ENCODE measurements at places on chromosomes 16 and 17.

- no peak for DNase-seq
Observed at GRCh38 chr16:3063625-3064386, 1.6 kb upstream of the IL32 start.

DNA sequence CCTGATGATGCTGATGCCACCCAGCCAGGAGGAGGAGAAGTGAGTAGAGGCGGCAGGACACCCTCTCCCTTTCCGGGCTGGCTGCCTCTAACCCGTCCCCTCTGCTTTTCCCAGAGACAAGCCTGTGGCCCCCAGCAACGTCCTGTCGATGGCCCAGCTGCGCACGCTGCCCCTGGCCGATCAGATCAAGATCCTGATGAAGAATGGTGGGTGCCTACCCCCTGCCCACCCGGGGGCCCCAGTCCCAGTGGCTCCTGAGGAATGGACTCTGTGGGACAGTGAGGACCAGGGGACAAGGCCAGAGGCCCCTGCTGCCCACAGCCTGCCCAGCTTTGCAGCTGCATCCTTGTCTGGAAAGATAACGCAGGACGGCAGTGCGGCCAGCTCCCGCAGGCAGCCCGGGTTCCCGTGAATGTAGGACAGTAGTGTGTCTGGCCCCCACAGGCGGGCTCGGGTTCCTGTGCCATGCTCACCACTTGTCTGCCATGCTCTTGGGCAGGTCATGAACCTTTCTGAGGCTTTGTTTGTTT is 19.9 kb downstream of the POLR3E start:
- DNase-seq, result no peak

DNA sequence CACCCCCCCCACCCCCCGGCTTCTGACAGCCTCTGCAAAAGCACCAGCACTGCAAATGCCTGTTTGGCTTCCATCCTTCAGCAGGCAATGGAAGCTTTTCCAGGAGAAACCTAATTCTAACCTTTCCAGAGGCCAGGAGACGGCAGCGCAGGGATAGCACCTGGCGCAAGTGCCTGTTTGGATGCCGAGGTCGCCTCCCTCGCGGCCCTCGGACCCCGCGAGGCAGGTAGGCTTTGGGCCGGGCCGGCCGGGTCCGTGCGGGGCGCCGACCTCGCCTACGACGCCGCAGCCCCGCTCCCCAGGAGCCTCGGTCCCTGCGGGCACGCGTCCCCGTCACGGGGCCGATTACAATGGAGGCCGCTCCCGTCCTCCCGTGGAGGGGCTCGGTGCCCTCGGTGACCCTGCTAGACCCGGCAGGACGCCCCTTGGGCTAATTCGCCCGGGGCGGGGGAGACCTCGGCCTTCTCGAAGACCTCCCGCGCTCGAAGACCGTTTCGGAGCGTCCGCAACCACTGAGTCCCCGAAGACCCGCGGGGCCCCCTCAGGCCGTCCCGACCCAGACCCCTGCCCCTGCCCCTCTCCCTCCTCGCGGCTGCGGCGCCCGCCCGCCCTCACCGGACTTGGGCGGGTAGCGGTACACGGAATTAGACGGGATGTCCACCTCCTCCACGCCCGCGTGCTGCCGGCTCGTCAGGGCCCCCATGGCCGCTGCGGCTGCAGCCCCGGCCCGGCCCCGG is 587 bp downstream of the RNF157 start:
- no peak for DNase-seq

GRCh38 chr16:27269300-27270150 is 953 bp upstream of the NSMCE1 start:
- no peak for DNase-seq

GRCh38 chr17:51456942-51457341 is 196.6 kb downstream of the UTP18 start:
- no peak for DNase-seq

DNA sequence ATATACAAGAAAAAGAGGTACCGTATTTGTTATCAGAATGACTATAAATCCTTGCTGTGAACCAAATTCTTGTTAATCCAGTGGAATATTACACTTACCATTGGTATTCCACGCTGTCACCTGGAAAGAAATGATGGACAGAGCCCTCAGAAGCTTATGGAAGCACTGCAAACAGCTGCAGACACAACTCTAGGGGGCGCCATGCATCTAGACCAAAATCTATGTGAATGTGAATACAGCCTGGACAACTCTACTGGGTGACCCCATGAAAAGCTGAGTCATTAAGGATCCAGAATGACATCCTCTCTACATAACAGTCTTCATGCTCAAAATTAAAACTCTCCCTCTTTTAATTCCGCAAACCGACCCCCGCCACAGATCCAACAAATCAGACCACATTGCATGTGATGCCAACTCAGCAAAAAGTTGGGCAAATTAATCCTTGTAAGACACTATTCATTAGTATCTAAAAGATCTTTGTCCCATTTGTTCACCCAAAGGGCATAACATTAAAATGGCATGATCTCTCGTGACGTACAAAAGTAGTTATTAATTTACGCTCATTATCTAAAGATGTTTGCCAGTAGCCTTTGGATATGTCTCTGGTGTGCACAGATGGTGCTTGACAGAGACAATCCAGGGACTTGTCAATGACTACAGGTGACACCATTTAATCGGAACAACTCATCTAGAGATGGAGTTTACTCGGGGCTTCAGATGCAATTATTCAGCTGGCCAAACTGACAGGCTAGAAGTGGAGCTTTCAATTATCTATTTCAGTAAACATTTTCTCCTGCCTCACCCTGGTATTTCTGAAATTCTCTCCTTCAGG is 552.7 kb upstream of the PSMD7 start:
- no peak for DNase-seq

Data from H54 (cell line).